ENCODE measurements at places on chromosomes 12 and 14.

GRCh38 chr12:46208370-46208769 is 60.5 kb downstream of the SLC38A1 start:
- H3K4me1 ChIP-seq, result peaks cover 85% of the 10 kb centered on the region
- no peak overlapping the region for H3K4me3 ChIP-seq
- no peaks in the 10 kb centered on the region for H3K27me3 ChIP-seq
- no peak for DNase-seq

- H3K4me1 ChIP-seq, result peaks cover 24% of the 10 kb centered on the region
- no peak overlapping the region for H3K27ac ChIP-seq
- H3K4me3 ChIP-seq, result no peak overlapping the region
- peaks cover 5% of the 10 kb centered on the region for H3K36me3 ChIP-seq
- H3K27me3 ChIP-seq, result no peaks in the 10 kb centered on the region
- no peak for DNase-seq
Measured at GRCh38 chr14:61752626-61753025, 9.6 kb upstream of the SNAPC1 start.

DNA sequence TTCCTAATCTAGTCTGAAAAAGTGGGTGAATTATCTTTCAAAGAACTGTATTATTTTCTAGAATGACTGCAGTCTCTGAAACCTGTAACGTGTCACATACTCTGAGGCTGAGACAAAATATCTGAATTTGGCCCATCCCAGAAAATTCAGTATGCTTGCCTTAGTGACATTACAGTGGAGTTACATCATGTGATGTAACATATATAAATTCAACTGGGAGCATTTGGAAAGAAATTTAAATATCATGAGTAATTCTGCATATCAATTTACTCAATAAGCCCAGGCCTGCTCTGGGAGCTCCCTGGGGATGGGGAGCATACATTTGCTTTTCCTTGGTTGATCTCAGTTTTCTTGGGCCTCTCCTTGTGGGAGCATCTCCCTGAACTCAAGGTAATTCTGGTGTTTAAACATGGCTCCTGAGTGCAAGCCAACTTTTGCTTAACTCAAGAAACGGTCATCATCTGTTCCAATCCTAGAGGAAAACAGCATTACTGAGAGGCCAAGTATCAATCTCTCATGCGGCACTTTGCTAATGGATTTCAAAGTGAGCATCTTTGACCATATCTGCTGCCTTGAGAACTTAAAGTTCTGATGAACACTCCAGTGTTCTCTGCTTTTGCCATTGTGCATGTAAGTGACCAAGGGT is 54.4 kb downstream of the AKAP6 start:
- no peaks in the 10 kb centered on the region for H3K36me3 ChIP-seq
- H3K27me3 ChIP-seq, result no peaks in the 10 kb centered on the region
- no peaks in the 10 kb centered on the region for H3K4me1 ChIP-seq
- DNase-seq, result no peak
- no peak overlapping the region for H3K4me3 ChIP-seq

GRCh38 chr12:96456265-96456974 is 33.0 kb upstream of the CFAP54 start:
- DNase-seq, result no peak
- H3K4me3 ChIP-seq, result no peak overlapping the region
- no peaks in the 10 kb centered on the region for H3K4me1 ChIP-seq
- no peaks in the 10 kb centered on the region for H3K27me3 ChIP-seq

DNA sequence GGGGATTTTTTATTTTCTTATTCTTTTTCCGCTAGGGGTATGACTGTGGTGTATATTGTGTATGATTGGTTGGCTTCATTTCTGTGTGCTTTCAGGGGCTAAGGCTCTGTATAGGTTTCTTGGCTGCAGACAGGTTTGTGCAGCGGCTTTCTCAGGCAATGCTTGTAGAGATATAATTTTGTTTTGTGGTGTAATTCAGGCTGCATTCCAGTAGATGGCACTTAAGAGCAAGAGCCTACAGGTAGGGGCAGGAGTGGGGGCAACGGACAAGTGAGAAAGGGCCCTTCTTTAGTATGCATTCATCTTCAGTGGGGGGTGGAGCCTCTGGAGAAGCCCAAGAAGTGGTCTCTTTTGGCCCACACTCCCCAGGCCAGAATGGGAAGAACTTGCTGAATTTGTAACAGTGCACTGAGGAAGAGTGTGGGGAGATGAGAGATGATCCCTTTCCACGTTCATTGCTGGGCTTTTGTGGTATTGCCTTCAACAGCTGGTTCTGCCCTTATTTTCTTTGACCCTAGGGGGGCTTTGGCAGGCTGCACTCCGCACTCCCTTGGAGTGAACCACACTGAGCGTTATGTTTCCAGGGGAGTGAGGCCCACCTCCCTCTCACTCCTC is 78.6 kb downstream of the IFNG-AS1 start:
- no peak overlapping the region for H3K27ac ChIP-seq
- DNase-seq, result no peak
- no peak overlapping the region for H3K4me3 ChIP-seq
- no peaks in the 10 kb centered on the region for H3K36me3 ChIP-seq
- no peaks in the 10 kb centered on the region for H3K27me3 ChIP-seq

DNA sequence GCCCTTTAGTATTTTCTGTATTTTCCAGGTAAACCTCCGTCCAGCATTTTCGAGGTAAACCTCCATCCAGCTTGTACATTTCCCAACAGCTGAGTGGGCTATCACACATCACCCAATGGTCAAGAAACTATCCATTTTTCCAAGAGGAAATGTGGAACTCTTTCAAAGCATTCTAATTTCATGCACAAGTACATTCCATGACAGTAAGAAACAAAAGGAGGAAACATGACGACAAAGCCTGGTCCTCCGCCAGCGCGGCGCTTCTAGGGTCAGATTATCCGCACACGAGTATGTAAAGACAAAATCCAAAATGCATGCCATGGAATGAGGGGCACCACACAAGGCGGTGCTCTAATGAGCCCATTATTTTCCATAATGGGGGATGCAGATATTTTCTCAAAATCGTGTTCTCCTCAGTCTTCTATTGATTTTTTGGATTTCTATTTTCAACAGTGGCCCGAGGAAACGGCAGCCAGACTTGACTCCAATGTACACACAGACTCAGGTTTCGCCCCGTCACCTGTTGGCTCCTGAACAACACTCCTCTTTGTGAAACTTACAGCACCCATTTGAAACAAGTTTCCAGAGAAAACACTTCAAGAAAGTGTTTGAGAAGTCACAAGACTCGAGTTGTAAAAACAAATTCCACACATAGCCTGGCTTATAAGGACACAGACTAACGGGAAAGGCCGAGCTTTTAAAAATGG is 107.4 kb downstream of the PRICKLE1 start:
- no peak for DNase-seq
- peak overlapping the region; percentile 77 for H3K4me3 ChIP-seq
- H3K36me3 ChIP-seq, result no peaks in the 10 kb centered on the region
- peak overlapping the region; percentile 84 for H3K27ac ChIP-seq
- peaks cover 21% of the 10 kb centered on the region for H3K27me3 ChIP-seq
